ENCODE measurements at places on chromosomes 5 and 9. TPM values are rescaled to one million over a fixed set of nuclear protein-coding genes. Genes with fewer than 3 reads are reported as not detected.

DNA sequence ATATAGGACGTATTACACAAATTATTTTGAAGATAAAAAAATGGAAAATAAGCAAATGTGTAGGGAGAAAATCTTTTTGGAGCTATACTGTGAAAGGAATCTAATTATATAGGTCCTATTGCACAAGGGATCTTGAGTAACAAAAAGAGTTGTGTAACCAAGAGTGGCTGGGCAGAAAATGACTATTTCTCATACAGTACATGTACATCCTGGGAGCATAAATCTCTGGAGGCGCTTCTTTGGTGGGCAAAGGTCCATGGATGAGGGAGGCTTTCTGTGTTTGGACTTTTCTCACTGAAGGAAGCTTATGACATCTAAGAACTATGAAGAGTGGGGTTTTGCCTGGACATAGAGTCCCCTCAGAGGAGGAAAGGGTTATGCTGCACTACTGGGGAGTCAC, 29.8 kb downstream of the ANKS6 start:
- peak; percentile 59 for DNase-seq

DNA sequence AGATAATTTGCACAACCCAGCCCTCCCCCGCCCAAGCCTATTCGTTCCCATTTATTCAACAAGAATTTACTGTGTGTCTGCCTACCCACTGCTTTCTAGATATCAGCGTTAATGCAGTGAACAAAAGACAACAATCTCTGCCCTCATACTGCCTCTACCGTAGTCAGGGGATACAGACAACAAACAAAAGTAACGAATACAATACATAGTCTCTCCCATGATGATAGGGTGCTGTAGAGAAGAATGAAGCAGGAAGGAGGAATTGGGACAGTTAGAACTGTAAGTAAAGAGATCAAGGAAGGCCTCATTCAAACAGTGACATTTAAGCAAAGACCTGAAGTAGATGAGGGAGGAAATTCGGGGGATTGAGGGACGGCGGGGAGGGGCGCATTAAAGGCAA, 1.7 kb downstream of the GFM2 start:
- DNase-seq: peak; percentile 27

- peak; percentile 80 for DNase-seq
Observed at GRCh38 chr9:14806941-14807520, 84.5 kb upstream of the CER1 start.

DNA sequence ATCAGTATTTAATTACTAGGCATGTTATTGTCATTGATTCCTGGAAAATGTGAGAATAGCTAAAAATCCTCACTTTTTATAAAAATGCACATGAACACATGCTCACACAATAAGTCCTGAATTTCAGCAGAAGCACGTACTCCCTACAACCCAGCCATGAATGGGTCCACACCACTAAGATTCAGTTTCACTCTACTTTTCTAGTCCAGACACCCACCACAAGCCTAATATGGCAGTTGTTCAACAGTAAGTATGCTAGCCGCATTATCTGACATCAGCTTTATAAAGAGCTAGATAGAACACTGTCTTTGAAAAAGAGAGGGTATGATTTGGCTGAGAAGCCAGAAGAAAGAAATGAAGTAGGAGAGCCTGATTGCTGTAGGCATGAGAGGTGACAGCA, 639.3 kb downstream of the BRINP1 start:
- no peak for DNase-seq

DNA sequence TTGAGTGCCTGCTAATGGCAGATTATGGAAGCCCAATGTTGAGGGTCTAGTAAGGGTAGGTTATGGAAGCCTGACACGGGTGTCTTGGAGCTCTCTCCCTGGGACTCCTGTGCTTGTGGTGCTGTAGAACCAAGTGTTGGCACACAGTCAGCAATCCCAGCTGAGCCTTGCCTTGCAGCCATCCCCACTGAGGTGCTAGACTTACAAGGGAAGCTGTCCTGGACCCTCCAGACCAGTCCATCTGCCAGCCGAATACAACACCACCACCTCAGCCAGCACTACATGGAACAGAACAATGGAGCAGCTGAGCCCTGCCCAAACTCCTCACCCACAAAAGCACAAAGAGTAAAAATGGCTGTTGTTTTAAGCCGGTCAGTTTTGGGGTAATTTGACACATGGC, 90.5 kb upstream of the DNAH5 start:
- DNase-seq: no peak

DNA sequence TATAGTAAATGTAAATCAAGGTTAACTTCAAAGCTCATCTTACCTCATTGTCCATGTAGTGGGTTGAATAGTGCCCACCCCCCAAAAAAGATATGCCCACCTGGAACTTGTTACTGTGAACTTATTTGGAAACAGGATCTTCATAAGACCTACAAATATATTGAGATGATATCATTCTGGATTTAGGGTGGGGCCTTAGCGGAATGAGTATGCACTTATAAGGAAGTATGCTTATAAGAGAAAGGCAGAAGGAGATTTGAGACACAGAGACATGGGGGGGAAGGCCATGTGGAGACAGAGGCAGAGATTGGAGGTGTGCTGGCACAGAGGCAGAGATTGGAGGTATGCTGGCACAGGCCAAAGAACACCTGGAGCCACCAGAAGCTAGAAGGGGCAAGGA, 2.6 kb upstream of the PRRC1 start:
- DNase-seq: no peak

DNA sequence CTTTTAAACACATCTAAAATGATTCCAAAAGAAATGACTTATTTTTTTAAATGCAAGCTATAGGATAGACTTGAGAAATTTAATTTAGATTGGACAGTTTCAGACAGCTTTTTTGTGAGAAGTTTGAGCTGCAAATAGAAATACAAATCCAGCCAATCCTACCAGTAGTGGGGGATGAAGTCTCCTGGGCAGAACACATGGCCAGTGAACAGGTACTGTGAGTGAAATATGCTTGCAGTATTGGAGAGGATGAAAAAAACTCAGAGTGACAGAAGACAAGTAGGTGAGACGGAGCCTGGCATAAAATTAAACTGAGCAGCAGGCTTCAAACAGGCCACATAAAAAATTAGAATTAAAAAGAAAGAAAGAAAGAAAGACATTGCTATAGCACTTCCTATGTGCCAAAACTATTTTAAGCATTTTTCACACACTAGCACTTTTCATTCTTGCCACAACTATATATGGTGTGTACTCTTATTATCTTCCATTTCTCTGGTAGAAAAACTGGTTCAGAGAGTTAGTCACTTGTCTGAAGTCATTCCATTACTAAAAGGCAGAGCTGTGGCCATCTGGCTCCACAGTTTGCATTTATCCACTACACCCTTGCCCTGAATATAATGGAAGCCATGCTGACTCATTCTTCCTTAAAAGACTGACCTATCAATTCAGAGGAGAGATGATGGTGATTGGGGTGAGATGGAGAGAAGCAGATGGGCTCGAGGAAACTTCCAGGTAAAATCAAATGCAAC, 310.2 kb upstream of the CTNND2 start:
- DNase-seq: peak; percentile 39

GRCh38 chr9:119945686-119946085, 576.5 kb upstream of the BRINP1 start:
- DNase-seq: no peak

GRCh38 chr9:109471475-109472393, 26.4 kb downstream of the PTPN3 start:
- DNase-seq: peak; percentile 77

- DNase-seq: no peak
Observed at GRCh38 chr9:107972346-107972745, 482.8 kb upstream of the KLF4 start.

DNA sequence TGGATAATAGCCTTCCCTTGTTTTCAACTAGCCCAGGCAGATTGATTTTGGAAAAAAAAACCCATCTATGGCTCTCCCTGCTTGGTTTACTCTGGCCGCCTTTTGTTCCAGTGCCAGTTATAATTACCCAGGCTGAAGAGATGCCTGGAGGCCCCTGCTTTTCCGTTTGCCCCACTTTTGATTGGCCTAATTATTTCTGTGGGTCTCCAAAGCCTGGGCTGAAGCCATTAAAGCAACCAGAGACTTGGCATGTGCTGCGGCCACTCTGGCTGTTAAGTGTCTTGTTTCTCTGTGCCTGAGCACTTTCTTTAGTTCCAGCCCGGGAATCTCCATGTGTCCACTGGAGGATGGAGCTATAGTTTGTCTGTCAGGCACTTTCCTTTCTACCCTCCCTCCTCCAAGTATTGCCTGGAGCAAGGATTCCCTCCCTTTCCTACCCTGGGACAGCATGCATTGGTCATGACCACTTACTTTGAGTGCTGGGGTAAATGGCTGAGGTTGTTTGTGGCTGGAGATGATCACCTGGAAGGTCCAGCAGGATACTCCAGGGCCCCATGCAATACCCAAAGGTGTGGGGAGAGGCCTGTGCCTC, 105.1 kb upstream of the CTSL start:
- DNase-seq: no peak

DNA sequence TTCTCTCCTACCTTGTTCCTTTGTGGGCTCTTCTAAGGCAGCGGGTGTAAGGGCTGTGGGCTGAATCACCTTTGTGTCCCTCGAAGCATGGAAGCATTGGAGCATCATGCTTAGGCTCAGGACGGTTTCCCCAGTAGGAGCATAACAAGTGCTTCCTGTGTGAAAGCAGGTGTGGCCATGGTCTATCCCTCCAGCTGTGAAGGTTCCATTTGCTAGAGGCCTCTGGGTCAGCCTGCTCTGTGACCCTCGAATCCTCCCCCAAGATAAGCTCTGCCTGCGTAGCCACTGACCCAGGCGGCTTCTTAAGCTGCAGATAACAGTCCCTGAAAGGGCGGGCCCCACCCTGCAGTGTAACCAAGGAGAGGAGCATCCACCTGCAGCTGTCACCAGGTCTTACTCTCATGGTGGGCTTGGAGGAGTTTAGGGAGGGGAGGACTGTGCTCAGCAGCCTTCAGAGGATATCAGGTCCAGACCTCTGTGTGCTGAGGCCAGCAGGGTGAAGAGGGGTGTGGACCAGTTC, 8.4 kb upstream of the NDST1 start:
- no peak for DNase-seq

- peak; percentile 58 for DNase-seq
Observed at GRCh38 chr5:16502866-16503265, 37.3 kb upstream of the ZNF622 start.

DNA sequence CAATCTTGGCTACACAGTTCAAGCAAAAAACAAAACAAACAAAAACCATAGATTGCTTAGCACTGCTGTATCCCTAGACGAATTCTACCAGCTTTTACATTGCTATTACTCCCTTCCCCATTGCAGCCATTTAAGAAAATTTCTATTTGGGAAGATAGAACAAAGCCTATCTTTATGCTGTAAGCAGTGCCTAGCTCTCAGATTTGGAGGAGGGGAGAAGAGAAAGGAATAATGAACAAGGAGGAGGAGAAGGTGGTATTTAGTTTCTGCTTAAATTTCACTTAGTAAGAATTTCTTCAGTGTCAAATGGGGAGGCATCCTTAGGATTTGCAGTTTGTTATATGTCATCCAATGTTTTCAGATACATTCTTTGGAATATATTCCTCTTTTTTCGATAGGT, 16.2 kb upstream of the TLE1 start:
- no peak for DNase-seq

DNA sequence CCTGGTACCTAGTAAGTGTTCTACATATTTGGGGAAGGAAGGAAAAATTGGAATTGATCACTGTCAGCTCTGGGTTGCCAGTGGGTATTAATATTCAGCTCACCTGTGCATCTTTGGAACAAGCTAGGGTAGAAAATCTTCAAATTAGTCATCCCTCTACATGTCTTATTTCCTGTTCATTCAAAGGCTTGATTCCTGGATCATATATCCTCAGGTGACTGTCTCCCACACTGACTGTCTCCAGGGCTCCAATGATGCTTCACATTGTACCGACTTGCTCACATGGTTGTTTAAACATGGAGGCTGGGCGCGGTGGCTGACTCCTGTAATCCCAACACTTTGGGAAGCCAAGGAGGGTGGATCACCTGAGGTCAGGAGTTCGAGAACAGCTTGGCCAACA, 11.6 kb upstream of the SUSD1 start:
- DNase-seq: peak; percentile 91

DNA sequence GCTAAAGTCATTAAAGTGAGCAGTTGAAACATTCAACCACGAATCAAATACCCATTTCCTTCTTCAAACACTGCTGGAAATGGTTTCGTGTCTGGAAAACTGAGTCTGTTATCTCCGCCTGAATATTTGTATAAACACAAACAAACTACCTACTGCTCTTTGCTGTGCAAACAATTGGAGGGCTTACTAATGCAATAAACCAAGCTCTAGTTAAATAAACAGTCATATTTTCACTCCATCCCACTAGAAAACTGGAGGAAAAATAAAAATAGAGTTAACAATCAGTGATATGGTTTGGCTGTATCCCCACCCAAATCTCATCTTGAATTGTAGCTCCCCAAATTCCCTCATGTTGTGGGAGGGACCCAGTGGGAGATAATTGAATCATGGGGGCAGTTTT, 397.6 kb downstream of the RASEF start:
- DNase-seq: no peak

- no peak for DNase-seq
Observed at GRCh38 chr9:4797854-4798150, 5.1 kb downstream of the RCL1 start.

DNA sequence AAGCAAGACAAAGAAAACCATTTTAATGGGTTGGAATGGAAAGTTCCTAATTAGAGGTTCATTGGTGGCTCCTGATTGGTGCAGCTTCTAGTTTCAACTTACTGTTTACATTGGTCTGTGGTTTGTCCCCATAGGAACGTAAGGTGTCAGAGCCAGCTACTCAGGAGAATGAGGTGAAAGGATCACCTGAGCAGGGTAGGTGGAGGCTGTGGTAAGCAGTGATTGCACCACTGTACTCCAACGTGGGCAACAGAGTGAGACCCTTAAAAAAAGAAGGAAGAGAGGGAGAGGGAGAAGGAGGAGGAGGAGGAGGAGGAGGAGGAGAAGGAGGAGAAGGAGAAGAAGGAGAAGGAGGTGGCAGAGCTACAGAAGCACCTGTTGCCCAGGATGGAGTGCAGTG, 30.4 kb downstream of the KCNIP1 start:
- peak; percentile 1 for DNase-seq

DNA sequence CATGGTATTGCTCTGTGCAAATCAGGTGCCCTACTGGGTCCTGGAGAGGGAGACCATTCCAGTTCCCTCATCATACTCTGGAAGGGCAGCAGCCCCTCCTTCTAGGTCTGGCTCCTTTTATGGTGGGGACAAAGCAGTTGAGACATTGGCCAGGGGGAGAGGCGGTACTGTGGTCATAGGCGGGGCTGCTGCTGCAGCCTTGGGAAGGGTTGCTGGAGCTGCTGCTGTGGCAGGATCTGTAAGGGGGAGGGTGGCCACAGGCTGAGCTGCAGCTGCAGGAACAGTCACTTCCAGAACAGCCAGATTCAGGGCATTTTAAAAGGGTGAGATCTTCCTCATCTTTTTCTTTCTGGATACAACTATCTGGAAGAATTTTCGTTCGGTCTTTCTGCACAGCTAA, 233.0 kb upstream of the SGCD start:
- DNase-seq: no peak

The AIF1L gene
- total RNA-seq: 2.6 TPM

The BTNL8 gene
- total RNA-seq: not detected

The EGFLAM gene
- 0.13 TPM for total RNA-seq

The CD14 gene
- total RNA-seq: 3.2 TPM

The TMEM215 gene
- total RNA-seq: not detected

The XRCC4 gene
- total RNA-seq: 11.3 TPM

The IL4 gene
- not detected for total RNA-seq

The IFNB1 gene
- total RNA-seq: 0.26 TPM

Data from bronchial epithelial cell (primary cell).